ENCODE measurements at places on chromosomes 1 and 21.
A peak's percentile ranks its signal among the peaks of the same experiment; 100 is the strongest.

DNA sequence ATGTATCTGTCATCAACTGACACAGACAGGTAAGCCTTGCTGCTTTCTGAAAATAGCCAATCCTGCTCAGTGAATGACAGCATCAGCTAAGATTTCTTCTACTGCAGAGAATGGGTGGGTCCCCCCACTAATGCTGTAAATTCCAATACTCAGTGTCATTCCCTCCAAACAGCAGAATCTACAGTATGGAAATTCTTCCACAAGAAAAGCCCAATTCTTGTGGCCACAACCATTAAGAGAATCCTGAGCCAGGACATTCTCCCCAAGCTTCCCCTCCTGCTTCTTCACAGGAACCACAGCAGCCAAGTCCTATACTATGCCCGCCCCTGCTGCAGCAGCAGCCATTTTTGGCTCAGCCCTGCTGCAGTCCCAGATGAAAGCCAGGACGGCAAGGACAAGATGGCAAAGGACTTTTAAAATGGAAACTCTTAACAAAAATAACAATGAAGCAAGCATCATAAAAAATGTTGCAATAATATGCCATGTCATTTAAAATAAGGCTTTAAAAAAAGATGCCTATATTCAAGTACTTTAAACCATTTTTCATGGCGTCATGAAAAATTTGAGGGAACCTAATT is 26.8 kb downstream of the EIF4G3 start:
- peak; percentile 95 for DNase-seq

GRCh38 chr1:97046765-97047420 is 325.3 kb downstream of the PTBP2 start:
- no peak for DNase-seq

DNA sequence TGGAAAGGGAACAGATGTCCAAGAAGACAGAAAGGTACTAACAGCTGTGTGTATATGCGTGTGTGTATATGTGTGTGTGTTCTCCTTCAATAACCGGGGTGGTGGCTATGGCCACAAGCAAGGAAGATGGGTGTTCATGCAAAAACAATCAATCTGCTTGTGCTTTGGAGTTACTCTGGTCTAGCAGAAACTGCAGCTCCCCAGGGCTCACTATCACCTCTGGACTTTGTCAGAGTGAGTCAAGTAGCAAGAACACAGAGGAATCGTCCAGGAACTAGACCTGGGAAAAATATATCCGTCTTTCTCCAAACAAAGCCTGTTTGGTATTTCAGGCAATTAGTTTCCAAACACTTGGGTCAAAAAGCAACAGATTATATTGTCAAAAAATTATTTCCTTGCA is 68.6 kb downstream of the GNG12 start:
- no peak for DNase-seq

- no peak for DNase-seq
These were observed 214.6 kb upstream of the NFIA start for GRCh38 chr1:60867782-60868181.

DNA sequence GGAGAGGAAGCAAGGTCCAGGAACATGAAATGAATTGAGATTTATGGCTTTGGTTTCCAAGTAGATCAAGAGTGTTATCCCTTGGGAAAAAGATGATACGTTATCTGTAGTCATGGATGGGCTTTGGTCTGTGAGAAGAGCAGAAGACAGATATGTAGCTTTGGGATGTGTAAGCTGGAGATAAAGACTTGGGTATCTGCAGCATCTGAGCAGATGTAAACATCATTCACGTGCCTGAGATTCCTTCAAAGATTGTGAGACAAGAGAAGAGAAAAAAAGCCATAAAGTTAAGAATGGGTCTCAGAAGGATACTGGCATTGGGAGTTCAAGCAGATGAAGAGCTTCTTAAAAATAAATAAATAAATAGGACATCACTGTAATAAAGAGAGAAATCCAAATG is 217.8 kb downstream of the PTPRC start:
- DNase-seq: no peak

- no peak for DNase-seq
These were observed 92.5 kb downstream of the DHRS3 start for GRCh38 chr1:12525311-12526181.

GRCh38 chr1:117138561-117138960 is 17.0 kb upstream of the TRIM45 start:
- no peak for DNase-seq

GRCh38 chr1:116252785-116253184 is 120.3 kb upstream of the ATP1A1 start:
- DNase-seq: no peak

DNA sequence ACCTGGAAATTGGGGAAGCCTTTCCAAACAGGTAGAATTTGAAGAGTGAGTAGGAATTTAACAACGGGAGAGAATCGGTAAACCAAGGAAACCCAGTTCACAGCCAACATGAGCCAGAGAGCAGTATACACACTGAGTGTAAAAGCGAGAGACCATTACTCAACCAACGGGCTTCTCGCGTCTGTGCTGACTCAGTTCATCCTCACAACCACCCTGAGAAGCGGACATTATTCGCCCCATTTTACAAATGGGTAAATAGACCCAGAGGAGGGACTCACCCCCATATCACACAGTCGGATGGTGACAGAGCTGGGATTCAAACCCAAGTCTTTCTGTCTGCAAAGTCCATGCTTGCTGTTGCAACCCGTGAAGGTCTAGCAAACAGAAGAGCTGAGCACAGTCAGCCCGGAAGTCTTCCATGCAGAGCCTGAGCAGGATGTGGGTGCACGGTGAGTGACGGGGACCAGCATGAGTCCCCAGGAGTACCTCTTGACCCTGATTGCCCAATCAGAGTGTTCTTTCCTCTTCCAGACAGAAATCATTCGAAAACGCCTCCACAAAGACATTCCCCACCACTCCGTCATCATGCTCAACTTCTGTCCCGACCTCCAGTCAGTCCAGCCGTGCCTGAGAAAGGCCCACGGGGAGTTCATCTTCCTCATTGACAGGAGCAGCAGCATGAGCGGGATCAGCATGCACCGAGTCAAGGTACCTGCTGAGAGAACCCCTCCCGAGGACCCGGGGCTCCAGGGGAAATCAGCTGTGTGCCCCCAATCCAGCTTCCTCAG is 32.3 kb downstream of the VWA5B1 start:
- peak; percentile 61 for DNase-seq

DNA sequence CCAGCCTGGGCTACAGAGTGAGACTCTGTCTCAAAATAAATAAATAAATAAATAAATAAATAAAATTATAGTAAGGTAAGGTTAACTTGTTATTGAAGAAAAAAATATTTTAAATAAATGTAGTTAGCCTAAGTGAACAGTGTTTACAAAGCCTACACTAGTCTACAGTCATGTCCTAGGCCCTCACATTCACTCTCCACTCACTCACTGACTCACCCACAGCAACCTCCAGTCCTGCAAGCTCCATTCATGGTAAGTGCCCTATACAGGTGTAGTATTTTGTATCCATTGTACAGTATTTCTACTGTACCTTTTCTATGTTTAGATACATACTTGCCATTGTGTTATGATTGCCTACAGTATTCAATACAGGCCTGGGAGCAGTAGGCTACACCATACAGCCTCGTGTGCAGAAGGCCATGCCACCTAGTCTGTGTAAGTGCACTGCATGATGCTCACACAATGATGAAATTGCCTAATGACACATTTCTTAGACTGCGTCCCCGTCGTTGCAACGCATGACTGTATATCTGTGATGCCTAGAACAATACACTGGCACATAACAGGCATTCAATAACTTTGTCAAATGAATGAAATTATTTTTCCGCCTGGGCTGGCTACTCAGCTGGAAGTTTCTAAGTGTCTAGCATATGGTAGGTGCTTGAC is 14.8 kb downstream of the KCNN3 start:
- peak; percentile 54 for DNase-seq

GRCh38 chr1:111483166-111483565 is 9.4 kb downstream of the C1orf162 start:
- DNase-seq: no peak

- no peak for DNase-seq
These were observed 386.1 kb downstream of the KCNH1 start for GRCh38 chr1:210747890-210748289.

- no peak for DNase-seq
These were observed 60.4 kb downstream of the LRRC53 start for GRCh38 chr1:74452035-74452434.

DNA sequence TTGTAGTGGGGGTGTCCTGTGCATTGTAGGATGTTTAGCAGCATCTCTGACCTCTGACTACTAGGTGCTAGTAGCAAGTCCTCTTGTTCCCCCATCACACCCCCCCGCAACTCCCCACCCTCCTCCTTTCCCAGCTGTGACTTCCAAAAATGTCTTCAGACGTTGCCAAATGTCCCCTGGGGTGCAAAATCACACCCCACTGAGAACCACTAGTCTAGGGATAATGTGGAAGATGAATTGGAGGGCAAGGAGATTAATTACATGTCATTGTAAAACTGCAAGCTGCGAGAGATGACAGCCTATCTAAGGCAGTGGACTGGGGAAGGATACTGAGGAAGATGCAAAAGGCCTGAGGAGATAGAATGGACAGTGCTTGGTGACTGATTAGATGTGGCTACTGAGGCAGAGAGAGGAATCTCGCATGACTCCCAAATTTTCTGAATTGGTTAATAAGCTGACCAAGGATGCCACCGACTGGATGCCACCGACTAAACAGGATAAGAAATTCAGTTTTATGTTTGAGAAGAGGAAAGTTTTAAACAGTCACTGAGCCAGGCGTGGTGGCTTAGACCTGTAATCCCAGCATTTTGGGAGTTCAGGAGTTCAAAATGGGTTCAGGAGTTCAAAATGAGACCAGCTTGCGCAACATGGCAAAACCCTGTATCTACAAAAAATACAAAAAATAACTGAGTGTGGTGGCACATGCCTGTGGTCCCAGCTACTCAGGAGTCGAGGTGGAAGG is 3.1 kb upstream of the JAK1 start:
- DNase-seq: peak; percentile 19
